AG04450 (cell line): ENCODE measurements at places on chromosomes 7 and 10. TPM values are rescaled to one million over a fixed set of nuclear protein-coding genes. Genes with fewer than 3 reads are reported as not detected.

DNA sequence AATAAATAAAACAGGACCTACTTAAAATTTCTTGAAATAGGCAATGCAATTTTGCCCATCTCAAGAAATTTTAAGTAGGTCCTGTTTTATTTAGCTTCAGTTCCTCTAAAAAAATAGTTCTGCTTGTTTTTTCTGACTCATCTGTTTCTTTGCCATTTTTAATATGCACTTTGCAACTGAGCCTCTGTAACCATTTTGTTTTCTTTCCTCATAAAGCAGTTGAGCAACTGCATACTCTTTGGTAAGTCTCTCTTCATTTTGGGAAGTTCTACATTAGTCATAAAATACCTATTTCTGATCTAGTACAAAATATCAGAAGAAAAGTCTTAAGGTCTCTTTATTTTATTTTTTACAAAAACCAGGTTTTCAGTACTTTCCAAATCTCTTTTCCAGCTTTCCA, 18.0 kb downstream of the TAS2R40 start:
- DNase-seq, result no peak

- DNase-seq, result no peak
Observed at GRCh38 chr7:108415821-108416536, 40.3 kb downstream of the NRCAM start.

- DNase-seq, result no peak
Observed at GRCh38 chr10:79905322-79906314, 43.3 kb downstream of the SFTPD start.

Gene ITPRID1
- polyA plus RNA-seq, result not detected in 2 replicates

- peak; percentile 55 for DNase-seq
Observed at GRCh38 chr10:68550747-68551411, 9.3 kb upstream of the TET1 start.

DNA sequence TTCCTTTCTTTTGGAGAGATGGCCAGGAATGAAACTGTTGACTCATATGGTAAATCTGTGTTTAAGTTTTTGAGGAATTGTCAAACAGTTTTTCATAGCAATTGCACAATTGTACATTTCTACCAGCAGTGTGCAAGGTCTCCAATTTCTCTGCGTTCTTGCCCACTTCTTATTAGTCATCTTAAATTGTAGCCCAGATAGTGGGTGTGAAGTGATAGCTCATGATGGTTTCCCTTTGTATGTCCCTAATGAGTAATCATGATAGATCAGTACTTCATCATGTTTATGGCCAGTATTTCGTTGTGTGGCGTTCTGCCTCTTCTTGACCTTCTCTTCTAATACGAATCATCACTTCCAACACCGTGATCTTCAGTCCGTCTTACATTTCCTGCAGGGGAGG, 136.3 kb downstream of the DOCK1 start:
- peak; percentile 79 for DNase-seq

Gene FXYD4
- polyA plus RNA-seq, result not detected in 2 replicates

DNA sequence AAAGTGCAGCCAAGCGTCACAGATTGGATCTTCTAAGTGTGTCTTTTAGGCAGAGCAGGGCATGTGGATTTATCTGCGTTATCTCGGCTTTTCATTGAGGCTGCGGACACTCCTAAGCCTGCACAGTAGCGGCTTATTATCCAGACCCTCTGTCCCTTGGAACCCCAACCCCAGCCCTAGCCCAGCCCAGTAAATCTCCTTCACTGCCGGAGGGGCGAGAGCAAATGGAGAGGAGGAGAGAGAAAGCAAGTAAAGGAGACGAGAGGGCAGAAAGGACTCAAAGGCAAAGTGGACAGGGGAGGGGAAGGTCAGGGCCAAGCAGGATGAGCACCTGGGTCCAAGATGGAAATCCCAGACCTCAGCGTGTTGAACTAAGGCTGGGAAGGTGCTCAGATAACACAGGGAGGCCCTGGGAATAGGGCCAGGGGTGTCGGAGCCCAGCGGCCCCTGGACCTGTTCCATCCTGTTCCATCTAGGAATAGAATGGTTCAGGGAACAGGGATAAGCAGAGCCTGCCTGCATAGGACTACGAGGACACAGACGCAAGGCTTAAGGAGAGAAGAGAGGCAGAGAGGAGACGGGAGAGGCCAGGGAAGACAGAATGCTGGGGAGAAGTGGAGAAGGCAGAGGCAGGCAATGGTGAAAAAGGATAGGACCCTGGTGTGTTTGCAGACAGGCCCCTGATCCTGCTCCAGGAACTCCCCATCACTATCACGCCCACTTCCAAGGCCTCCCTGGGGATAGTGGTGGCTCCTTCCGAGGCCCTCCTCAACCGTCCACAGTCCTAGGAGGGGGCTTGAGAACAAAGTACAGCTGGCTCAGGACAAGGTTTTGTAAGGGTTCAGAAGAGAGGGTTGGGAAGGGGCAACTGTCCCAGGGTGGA, 99.6 kb downstream of the CHST15 start:
- DNase-seq, result no peak

DNA sequence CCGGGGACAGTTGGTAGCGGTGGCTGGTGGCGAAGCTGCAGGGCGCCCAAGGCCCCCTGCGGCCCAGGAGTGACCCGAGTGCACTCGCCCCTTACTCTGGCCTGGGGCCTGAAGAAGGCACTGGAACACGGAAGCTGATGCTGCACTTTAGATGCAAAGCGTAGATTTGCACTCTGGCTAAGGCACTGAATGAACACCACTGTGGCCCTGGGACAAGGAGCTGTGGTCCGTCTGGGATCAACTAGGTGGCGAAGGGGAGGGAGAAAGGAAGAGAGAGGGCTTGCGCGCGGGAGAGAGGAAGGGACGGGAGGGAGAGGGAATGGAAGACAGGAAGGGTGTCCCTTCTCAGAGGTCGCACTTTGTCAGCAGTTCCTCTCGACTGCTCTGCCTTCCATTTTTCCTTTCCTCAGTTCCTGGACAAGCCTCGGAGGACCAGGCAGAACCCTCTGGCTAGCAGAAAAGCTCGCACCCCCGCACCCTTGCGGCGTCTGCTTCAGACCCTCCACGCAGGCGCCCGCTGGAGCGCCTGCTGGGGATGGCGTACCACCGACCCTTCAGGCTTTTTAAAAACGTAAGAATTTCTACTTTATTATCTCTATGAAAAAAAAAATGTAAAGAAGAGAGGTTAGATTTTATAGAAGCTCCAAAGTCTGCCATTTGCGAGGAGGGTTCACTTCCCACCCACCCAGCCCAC, 1.2 kb downstream of the FERD3L start:
- DNase-seq, result no peak
